Foreskin melanocyte (primary cell): ENCODE measurements at places on chromosomes 5 and 9.

- no peak for DNase-seq
Observed at GRCh38 chr9:98260635-98261034, 5.2 kb upstream of the TBC1D2 start.

GRCh38 chr5:90366948-90367347 is 42.6 kb downstream of the CETN3 start:
- no peak for DNase-seq

DNA sequence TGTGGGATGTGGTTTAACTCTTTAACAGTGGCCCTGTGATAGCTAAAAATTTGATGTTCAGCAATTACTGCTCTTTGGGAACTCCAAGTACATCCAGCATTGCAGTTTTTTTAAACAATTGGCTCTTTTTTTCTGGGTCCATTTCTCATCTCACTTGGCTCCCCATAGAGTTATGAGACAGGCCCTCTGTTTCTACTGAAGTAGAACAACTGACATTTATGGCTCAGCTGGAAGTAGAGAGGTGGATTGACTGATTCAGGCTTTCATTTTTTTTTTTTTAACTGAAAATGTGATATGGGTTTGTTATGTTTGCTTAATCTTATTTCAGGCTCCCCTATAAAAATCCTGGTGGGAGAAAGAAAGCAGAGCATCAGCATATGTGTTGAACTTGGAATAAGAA is 96.6 kb upstream of the CD180 start:
- DNase-seq = peak; percentile 89

DNA sequence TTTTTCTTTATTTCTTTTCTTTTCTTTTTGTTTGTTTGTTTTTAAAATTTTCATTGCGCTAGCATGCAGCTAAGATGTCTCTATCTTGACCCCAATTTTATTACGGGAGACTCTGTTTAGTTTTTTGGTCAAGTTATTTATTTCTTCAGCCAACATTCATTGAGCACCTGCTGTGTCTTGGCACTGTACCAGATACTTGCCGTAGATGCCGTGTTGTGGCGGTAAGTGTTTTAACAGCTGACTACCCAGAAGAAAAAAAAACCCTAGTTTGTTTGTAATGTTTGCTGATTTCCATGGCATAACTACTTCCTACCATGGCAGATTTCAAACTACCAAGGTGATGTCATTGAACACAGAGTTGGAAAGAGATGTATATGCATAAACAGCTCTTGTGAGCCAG is 65.0 kb downstream of the UGCG start:
- no peak for DNase-seq

DNA sequence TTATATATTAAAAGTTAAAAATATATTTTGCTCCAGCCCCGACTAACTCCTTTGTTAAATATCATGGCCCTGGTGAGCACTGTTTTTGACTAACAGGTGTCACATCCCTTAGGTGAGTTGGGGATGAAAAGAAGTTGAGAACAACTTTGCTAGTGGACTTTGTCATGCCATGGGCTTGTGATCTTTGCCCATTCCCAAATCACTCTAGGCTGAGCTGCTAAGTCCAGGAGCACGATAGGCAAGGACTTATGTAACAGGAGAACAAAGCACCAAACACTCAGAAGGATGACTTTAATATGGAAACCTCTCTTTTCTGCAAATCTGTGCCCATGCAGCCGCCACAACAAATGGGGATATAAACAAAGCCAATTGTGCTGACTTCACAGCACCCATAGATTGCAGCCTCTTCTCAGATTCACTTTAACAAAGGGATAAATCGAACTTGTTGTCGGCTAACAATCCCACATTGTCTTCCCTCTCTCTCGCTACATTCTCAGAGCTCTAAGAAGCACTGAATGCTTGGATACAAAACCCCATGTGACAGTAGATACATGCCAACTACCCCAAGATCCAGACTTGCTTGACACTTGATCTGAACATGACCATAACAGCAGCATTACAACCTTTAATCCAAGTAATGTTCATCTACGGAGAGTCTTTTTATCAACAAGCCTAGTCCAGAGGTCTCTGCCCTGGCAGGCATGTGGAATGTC is 86.8 kb upstream of the CD180 start:
- peak; percentile 97 for DNase-seq

GRCh38 chr9:82255481-82256176 is 267.1 kb downstream of the SPATA31D1 start:
- no peak for DNase-seq

- peak; percentile 8 for DNase-seq
Observed at GRCh38 chr5:114223866-114224265, 138.0 kb upstream of the KCNN2 start.

GRCh38 chr9:129506892-129507291 is 114.0 kb downstream of the C9orf50 start:
- DNase-seq = peak; percentile 51

GRCh38 chr9:16282216-16282615 is 588.3 kb downstream of the BNC2 start:
- no peak for DNase-seq

DNA sequence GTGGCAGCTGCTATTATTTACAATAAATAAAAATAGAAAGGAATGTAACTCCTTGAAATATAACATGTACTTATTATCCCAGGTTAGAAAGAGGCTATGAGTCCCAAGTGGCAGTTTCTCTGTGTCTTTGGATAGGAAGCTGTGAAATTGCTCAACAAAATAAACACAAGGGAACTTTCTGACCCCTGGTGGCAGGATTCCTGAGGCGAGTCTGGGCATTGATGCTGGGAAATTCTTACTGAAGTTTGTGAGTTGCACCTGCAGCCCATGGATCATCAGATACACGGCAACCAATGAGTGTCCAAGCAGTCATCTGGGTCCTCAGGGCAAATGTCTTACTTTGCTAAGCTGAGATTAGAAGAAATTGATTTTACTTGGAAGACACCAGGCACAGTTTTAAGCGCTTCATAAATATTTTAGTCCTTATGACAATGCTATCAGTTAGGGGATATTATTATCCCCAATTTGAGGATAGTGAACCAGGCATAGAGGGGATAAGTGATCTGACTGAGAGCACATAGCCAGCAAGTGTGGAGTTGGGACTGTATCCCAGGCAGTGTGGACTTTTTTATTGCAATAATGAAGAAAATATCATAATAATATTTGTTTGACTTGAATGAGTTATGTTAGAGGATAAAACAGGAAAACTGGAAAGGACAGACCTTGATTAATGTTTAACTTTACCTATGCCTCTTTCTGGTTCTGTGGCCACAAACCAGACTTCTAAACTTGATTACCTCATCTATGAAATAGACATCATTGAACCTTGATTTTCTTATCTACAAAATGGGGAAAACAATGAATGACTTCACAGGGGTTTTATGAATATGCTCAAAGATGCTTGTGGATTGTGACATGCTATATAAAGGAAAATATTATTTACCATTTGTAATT is 265.5 kb upstream of the ADAMTSL1 start:
- peak; percentile 16 for DNase-seq

- no peak for DNase-seq
Observed at GRCh38 chr9:76180541-76180940, 213.7 kb downstream of the RFK start.

- peak; percentile 37 for DNase-seq
Observed at GRCh38 chr5:163439092-163439425, 1.7 kb downstream of the CCNG1 start.

- no peak for DNase-seq
Observed at GRCh38 chr9:69264526-69264925, 60.5 kb upstream of the ENTREP1 start.

DNA sequence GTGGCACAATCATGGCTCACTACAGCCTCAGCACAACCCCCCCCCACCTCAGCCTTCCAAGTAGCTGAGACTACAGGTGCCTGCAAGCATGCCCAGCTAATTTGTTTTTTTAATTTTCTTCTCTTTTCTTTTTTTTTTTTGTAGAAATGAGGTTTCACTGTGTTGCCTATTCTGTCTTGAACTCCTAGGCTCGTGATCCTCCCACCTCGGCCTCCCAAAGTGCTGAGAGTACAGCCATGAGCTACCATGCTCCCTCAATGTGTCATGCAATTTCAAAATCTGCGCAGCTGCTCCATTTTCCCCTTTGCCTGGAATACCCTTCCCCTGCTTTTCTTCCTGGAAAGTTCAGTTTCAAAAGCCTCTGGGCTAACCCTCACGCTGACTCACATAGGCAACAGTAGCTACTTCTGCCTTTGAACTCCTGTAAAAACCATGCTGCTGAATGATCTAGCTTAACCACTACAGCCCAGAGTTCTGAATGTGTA is 71.0 kb upstream of the IL7R start:
- no peak for DNase-seq

- no peak for DNase-seq
Observed at GRCh38 chr5:122219436-122220166, 90.3 kb downstream of the ZNF474 start.

GRCh38 chr5:110269478-110270142 is 456.9 kb downstream of the TMEM232 start:
- no peak for DNase-seq

DNA sequence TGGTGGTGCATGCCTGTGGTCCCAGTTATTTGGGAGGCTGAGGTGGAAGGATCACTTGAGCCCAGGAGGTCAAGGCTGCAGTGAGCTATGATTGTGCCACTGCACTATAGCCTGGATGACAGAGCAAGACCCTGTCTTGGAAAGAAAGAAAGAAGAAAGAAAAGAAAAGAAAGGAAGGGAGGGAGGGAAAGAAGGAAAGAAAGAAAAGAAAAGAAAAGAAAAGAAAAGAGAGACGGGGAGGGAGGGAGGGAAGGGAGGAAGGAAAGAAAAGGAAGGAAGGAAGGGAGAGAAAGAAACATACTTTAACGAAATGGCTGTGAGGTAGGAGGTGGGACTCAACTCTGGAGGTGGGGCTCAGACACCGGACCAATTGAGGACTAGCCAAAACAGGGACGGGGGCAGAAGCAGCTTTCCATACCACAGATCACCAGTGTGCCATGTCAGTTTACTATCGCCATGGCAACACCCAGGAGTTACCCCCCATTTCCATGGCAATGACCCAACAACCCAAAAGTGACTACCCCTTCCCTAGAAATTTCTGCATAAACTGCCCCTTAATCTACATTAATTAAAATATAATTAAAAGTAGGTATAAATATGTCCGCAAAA is 21.3 kb downstream of the PTGES start:
- DNase-seq = no peak

- DNase-seq = no peak
Observed at GRCh38 chr9:135478191-135478590, 1.4 kb upstream of the PPP1R26 start.

DNA sequence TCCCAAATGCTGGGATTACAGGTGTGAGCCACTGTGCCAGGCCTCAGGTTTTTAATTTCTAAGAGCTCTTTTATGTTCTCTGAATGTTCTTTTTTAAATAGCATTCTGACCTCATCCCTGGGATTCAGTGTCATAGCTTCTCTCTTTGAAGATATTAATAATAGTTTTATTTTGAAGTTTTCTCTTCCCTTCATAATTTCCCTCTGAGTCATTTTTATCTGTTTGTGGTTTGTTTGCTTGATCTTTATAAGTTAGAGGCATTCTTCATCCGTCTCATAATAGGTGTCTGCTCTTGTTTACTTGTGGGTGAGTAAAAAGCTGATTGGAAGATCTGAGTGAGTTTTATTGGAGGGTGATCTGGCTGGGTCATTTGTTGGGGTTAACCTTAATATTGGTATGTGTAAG is 12.5 kb upstream of the MAMDC2 start:
- no peak for DNase-seq

- no peak for DNase-seq
Observed at GRCh38 chr5:172830275-172830799, 3.7 kb upstream of the ERGIC1 start.

DNA sequence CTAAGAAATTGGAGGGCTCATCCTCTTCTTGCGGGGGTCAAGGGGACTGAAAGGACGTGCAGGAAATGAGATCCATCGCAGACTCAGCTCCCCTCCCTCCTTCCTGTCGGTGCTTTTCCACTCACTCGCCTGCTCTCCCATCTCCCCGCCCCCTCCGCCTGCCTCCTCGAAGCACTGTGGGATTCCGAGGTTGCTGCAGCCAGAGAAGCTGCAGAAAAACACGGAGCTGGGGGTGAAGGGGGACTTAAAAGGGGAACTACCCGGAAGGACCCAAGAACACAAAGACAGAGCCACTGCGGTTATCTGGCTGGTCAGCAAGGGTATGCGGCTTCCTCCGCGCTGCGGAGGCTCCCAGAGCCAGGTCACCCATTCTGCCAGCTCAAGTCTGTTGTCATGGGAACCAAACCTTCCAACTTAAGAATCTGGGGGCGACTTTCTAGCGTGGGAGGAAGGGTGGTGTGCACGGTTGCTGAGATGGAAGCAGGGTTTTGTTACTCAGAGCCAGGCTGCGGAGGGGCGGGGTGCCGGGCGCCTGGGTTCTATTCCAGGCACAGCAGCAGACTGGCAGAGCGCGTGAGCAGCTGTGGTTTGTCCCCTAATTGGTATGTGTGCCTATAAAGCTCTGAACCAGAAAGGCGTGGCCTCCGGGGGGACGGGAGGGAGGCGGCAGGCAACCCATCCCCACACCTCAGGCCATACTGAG is 24.9 kb downstream of the PCDHGC5 start:
- peak; percentile 91 for DNase-seq

DNA sequence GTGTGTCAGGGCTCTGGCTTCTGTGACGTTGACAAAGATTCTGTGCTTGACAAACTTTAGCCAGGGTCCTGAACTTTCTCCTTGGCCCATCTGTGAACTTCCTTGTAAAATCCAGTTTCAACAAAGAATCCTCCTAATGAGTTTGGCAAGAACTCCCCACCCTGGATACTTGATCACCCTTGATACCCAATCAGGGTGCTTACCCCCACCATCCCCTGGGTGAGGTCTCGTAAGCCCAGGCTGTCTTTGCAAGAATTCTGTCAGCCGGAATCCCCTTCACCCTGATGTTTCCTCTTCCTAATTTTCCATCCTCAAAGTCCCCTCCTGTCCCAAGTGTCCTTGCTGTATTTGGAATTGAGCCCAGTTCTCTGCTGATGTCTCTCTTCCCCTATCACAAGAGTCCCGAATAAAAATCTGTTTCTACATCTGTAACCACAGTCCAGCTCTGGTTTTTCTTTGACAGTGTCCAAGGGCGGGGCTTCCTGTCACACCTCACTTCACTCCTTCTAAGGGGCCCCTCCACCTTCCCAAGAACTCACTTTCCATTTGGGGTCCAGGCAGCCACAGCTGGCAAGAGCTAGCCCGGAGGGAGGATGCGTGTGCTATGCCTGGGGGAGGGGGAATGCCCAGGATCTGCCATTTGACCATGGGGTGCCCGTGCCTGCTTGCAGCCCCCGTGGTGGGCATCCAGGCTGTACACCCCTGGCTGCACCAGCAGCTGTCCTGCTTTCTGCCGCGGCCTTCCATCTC is 2.7 kb upstream of the CARD19 start:
- no peak for DNase-seq

- peak; percentile 33 for DNase-seq
Observed at GRCh38 chr5:68433923-68434879, 218.6 kb downstream of the PIK3R1 start.

DNA sequence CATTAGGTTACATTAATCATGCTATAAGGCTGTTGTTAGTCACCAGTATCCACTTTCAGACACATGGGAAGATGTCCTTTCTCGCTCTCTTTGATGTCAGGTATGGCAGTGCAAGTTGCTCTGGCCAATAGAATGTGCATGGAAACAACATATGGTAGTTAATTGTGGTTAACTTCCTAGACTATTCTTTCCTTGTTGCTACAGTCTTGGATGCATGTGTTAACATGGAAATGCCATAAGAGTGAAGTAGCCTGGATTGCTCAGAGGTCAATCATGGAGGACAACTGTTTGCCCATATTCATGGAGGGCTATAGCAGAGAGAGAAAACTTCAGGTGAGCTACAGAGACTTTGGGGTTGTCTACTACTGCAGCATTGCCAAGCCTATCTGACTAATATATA is 245.8 kb upstream of the GAS1 start:
- no peak for DNase-seq

GRCh38 chr5:109611061-109611460 is 78.7 kb upstream of the MAN2A1 start:
- no peak for DNase-seq
